Activated naive CD4-positive, alpha-beta T cell (primary cell): ENCODE measurements at places on chromosomes 6 and 20.

DNA sequence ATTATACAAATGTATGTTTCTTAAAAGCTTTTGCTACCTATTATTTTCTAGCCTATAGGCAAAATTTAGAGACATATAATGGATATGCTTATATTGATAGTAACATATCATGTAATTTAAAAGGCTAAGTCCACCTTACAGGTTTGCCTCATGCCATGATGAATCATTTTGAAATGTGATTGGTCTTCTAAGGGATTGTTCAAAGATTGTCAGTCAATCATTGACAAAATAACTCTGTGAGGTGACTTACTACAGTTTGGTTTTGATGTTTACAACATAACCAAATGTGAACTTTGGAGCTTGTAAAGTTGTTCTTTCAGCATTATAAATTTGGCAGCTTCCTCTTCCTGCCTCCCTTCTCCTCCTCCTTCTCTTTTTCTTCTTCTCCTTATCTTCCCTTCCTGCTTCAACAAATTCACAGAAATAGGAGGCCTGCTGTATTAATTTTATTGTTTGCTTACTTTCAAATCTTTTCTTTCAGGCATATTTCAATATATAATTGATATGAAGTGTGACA, 39.7 kb upstream of the ZFP64 start:
- no peak for DNase-seq

DNA sequence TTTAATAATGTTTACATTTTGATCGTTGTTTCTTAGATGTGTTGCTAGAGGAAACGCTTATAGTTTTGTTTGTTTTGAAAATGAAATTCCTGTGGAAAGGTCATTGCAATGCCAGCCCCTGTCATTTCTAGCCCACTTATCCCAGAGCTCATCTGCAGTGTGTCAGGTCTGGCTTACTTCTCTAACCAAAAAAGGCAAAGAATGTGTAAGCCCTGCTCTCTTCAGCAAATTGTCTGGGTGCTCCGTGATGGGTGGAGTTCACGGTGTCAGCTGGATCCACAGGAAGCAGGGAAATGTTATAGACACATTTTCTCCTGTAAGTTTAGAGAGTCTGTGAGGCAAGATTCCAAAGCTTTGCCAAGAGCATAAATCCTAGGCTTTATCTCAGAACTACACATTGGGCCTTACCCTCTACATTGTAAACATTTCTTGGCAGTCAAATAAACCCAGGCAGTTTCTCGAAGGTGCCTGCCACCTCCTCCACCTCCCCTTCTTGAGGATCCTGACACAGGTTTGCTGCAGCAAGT, 50.9 kb downstream of the RPRD1B start:
- DNase-seq: no peak

GRCh38 chr6:63816401-63816981, 180.9 kb downstream of the PHF3 start:
- DNase-seq: no peak

DNA sequence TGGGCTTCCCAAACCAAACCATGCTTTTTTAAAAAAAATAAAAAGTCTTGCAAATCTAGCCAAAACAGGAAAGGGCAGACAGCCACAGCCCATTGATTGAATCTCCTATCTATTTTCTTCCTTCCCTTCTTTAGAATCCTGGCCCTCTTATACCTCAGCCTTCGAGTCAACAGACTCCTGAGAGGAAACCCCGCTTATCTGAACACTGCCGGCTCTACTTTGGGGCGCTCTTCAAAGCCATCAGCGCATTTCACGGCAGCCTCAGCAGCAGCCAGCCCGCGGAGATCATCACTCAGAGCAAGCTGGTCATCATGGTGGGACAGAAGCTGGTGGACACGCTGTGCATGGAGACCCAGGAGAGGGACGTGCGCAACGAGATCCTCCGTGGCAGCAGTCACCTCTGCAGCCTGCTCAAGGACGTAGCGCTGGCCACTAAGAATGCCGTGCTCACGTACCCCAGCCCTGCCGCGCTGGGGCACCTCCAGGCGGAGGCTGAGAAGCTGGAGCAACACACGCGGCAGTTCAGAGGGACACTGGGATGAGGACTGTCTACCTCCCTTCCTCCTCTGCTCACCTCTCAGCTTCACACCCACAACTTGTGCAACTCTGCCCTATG, 10.1 kb upstream of the RTF2 start:
- no peak for DNase-seq

- DNase-seq: no peak
Measured at GRCh38 chr6:167200806-167201205, 43.0 kb upstream of the GPR31 start.

DNA sequence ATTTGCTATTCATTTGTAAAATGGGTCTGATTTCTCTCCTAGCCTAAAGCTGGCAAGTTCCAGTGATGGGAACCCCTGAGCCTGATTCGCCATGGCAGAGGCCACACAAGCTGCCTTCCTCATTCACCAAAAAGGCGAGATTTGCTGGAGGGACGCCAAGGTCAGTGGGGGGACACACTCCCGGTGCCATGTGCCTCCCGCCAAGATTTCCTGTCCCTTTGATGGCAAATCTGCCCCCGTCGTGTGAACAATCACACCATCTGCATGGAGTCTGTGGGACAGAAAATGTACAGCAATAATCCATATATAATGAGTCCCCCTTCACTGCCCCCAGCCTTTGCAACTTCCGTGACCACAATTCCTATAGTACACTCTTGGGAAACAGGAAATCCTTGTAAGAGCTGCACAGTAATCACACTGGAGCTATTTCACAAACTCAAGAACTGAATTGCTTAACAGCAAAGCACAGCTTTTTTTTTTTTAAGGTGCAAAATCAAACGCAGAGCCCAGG, 15.7 kb upstream of the IGF2R start:
- DNase-seq: no peak

- no peak for DNase-seq
Measured at GRCh38 chr6:44381739-44382138, 5.8 kb upstream of the CDC5L start.

DNA sequence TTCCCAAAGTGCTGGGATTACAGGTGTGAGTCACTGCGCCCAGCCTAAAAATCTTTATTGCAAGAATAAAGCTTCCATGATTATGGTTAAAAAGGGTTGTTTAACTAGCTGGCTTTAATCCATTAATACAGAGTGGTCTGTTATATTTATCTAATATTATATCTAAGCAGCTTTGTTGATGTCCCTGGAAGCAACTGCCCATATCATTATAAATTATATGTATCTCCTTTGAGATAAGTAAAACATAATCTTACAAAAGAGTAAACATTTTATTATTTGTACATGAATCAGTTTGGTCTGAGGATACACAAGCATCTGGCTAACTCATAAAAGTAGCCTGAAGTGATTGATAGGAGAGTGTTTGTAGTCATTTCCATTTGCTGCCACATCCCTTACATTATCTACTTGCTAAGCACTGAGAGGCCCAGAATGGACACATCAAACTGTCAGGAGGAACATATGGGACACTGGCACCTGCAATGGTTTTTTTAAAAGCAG, 46.9 kb downstream of the TRAF3IP2 start:
- no peak for DNase-seq

DNA sequence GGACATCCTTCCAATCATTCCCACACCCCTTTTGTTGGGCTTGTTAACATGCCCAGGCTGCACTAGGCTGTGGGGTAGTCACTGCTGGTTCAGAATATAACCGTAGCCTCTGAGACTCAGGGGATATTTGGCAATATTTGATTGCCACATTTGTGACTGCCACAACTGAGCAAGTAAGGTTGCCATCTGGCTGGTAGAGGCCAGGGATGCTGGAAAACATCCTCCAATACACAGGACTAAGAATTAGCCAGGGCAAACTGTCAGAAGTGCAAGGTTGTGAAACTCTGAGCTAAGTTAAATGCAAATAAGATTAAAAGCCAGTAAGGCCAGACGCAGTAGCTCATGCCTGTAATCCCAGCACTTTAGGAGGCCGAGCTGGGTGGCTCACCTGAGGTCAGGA, 112.0 kb downstream of the ZMYND8 start:
- no peak for DNase-seq

GRCh38 chr6:36334832-36335459, 1.7 kb downstream of the BNIP5 start:
- no peak for DNase-seq
